Iris pigment epithelial cell (primary cell): ENCODE measurements at places on chromosomes 11 and 22.

DNA sequence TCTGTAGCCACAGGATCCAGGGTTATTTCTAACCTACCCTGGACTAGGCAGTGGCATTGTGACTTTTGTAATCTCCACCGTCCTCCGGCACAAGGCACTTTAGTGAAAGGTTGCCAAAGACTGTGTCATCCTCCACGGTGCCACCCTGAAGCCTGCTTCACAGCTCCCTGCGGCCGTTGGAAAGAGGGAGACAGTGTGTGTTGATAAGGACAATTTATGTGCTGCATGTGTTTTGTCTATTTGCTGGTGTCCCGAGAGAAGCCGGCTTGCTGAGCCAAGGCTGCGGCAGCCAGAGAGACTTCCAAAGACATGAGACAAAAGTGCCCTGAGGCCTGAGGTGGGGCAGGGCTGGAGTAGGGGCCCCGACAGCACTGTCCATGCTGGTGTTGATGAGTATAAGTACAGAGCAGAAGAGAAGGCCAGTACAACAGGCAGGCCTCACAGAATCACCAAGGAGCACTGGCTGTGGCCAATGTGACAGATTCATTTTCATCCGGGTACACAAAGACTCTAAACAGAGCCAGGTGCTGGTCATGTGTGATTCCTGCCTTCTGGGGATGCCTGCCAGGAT, 40.9 kb downstream of the GALNT18 start:
- no peak for DNase-seq

DNA sequence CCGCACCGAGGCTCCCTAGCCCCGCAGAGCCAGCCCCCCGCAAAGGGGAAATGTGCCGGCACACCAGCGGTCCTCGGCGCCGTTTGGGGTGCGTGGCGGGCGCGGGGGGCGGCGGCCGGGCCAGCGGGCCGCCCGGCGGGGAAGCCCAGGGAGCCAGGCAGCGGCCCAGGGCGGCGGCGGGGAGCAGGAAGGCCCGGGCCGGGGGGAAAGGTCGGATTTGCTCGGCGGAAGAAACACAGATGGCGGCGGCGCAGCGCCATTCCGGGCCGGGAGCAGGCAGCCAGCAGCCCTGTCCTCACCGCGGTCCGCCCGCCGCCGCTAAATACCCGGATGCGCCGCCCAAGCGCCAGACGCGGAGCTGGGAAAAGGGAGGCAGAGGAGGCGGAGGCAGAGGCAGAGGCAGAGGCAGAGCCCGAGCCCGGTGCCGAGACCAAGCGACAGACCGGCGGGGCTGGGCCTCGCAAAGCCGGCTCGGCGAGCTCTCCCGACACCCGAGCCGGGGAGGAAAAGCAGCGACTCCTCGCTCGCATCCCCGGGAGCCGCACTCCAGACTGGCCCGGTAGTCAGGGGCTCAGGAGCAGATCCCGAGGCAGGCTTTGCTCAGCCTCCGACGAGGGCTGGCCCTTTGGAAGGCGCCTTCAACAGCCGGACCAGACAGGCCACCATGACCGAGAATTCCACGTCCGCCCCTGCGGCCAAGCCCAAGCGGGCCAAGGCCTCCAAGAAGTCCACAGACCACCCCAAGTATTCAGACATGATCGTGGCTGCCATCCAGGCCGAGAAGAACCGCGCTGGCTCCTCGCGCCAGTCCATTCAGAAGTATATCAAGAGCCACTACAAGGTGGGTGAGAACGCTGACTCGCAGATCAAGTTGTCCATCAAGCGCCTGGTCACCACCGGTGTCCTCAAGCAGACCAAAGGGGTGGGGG, 2.6 kb upstream of the GCAT start:
- DNase-seq = peak; percentile 77

GRCh38 chr11:77147668-77148321, 19.7 kb downstream of the MYO7A start:
- DNase-seq = no peak

- DNase-seq = no peak
These were observed 86.9 kb upstream of the ANO3 start for GRCh38 chr11:26245046-26245445.

DNA sequence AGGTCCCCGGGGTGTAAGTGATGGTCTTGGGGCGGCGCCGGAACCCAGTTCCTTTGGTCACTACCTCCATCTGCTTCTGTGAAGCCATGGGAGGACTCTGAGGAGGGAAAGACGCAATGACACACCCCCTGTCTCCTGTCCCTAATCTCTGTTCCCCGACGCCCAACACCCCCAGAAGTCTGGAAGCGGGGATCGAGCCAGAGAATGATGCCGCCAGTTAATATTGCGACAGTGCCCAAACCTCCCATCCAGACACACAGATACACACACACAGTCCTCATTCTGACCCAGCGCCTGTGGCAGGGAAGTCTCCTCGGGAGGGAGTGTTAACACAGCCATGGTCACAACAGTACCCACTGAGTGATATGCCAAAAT, 352 bp downstream of the C22orf23 start:
- DNase-seq = no peak

GRCh38 chr11:110089617-110090282, 3.4 kb upstream of the ZC3H12C start:
- no peak for DNase-seq

- DNase-seq = no peak
These were observed 34.4 kb downstream of the RELT start for GRCh38 chr11:73410627-73411026.

DNA sequence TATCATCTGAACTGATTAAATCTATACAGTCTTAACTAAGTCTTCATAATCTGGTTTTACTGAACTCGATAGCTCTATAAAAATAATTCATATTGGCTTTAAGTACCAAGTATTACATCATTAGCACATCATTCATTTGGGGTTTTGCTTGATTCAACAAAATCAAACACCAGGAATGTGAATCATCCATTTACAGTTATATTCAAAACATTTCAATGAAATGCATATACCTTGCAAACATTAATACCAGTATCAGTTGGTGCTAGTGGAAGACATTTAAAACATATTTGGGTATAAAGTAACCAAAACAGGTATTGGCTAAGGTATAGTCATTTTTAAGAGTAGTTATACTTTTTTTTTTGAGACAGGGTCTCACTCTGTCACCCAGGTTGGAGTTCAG, 12.2 kb upstream of the CCDC89 start:
- no peak for DNase-seq

GRCh38 chr11:115377882-115378296, 126.3 kb downstream of the CADM1 start:
- no peak for DNase-seq

GRCh38 chr11:94111660-94112059, 17.0 kb upstream of the PANX1 start:
- no peak for DNase-seq

DNA sequence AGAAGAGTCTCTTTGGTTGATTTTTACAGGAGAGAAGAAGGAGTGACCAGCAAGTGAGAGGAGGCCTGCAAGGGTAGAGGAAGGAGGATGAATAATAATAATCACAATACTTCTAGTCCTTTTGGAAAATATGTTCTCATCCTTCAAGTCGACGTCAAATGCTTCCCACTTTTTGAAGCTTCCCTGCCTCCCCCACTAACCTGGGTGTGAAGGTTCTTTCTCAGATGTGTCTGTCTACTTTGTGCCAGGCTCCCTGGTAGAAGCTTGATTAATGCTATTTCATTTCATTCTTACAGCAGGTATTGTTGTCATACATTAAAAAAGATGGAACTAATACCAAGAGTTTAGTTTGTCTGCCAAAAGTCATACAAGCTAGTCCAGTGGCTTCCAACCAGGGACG, 17.1 kb downstream of the TENM4 start:
- no peak for DNase-seq

GRCh38 chr22:44622679-44623078, 79.3 kb upstream of the PRR5 start:
- no peak for DNase-seq

DNA sequence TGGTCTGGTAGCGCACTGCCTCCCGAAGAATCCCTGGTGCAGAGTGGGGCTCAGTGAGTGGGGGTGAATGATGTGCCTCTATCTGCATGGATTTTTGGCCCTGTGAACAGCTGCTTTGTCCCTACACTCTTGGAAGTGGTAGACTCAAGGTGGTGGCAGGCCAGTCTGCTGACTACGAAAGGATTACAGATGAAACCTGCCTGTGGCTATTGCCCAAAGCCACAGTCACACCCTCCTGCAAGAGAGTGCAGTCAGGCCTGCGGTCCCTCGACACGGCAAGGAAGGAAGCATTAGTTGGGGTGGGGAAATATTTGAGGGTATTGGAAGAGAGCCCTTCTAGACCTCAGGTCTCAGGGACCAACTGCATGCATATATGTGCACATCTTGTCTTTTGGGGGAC, 63.7 kb downstream of the DSCAML1 start:
- no peak for DNase-seq

DNA sequence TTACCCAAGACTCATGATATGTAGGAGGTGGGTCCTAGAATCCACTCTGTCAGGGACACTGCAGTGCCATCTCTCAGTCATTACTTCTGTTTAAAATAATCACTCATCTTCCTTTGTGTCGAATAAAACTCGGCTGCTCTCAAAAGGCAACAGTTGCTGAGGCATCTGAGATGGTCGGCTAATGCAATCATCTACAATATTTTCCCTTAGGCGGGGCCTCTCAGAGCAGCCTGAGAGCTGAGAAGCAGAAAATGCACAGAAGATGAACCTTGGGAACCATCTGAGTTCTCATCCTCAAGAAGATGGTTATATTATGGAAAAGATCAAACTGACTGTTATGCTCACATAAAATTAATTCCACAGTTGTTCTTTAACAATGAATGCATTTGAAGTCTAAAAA, 1518.2 kb upstream of the TENM4 start:
- DNase-seq = no peak

DNA sequence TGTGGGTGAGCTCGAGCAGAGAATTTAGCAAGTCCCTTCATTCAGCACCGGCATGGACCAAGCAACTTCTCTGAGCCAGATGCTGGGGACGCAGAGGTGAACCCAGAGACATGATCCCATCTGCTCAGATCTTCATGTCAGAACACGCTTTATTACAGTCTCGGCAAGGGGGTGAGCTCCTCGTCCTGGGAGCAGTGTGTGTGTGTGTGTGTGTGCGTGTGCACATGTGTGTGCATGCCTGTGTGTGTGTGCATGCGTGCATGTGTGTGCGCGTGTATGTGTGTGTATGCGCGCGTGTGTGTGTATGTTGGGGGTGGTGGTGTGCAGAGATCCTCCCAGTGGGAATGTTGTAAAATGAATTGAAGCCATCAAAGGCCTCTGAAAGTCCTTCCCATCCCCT, 9.8 kb downstream of the MIAT start:
- no peak for DNase-seq

- DNase-seq = no peak
These were observed 235.9 kb downstream of the TBC1D22A start for GRCh38 chr22:46998331-46998730.

DNA sequence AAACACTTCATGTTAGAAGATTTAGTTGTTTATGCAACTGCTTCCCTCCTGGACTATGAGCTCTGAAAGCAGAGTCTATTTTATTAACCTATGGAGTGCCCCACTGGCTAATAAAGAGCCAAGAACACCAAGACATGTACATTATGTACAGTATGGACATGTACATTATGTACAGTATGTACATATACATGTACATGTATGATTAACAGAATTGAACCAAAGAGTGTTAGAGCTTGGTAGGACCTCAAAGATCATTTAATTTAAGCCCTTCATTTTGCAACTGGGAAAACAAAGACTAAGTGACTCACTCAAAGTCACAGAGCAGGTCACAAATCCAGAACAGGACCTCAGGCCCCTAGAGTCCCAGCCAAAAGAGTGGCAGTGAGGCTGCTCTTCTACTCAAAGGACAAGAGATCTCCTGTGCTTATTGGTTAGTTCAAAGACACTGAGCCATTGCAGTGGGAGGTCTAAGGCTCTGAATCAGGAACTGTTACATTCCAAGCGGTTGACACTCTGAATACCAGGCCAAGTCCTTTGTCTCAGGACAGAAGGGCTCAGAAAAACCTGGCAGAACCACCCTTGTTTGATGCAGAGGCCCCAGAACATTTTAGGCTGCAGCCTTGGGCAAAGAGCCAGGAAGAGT, 103.8 kb downstream of the FAM168A start:
- DNase-seq = peak; percentile 67

GRCh38 chr11:107243929-107244328, 213.7 kb downstream of the CWF19L2 start:
- DNase-seq = no peak

- DNase-seq = no peak
These were observed 7.4 kb upstream of the PIM3 start for GRCh38 chr22:49953027-49953679.

GRCh38 chr22:45682064-45682463, 10.4 kb downstream of the ATXN10 start:
- DNase-seq = peak; percentile 33

- peak; percentile 93 for DNase-seq
These were observed 9.3 kb downstream of the CELSR1 start for GRCh38 chr22:46528121-46528610.

DNA sequence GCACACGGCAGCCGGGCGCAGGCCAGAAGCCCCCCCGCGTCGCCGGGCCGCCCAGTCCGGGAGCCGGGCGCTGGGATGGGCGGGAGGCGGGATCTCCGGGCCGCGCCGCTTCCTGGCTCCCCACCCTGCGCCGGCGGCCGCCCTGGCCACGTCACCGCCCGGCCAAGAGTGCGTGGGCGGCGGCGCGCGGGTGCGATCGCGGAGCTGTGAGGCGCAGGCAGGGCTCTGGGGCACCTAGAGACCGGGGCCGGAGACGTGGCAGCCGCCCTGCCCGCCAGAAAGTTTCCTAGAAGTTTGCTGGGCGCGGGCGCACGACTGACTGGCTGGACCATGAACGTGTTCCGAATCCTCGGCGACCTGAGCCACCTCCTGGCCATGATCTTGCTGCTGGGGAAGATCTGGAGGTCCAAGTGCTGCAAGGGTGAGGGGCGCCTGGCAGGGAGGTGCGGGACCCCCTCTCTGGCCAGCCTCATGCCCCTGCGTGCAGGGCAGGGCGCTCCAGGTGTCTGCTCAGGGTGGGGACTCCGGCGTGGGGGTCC, at the start of gene KDELR3:
TSS of gene KDELR3 (plus strand) at position 193 of the 539 bp plus-strand sequence. CDS start at position 331, 138 bp downstream.
- peak; percentile 76 for DNase-seq

DNA sequence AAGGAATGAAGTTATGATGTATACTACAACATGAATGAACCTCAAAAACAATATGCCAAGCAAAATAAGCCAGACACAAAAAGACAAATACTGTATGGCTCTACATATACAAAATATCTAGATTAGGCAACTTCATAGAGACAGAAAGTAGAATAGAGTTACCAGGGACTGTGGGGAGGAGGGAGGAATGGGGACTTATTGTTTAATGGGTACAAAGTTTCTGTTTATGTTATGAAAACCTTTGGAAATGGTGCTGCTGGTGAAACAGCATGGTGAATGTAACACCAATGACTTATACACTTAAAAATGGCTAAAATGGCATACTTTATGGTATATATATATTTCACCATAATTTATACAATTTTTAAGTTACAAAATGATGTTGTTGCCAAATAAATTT, 4.1 kb downstream of the AQP11 start:
- DNase-seq = no peak

DNA sequence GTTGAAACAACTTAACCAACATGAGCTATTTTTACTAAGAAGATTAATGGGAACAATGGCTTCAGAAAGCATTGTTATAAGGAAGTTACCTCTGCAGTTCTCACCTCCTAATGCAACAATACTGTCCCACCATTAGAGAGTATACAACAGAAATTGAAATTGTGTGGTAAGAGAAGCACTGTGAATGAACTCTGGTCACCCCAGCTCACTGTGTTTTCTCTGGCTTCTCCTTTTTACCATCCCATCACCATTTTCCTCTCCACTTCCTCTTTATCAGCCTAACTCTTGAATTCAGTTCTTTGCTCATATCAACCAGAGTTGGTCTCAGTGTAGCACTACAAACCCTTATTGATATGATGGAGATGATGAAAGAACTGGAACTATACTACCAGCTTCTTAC, 138.0 kb upstream of the POU2AF2 start:
- DNase-seq = no peak
